ENCODE measurements at places on chromosomes 5 and 9. TPM values are rescaled to one million over a fixed set of nuclear protein-coding genes. Genes with fewer than 3 reads are reported as not detected.

CCNO gene
- 1.3 TPM for total RNA-seq

SH3RF2 gene
- total RNA-seq = 4.5 TPM

PCDHB4 gene
- 6.2 TPM for total RNA-seq

FOXD4 gene
- total RNA-seq = not detected

SLC6A3 gene
- total RNA-seq = 0.30 TPM

ZNF474 gene
- 0.52 TPM for total RNA-seq

DNAH5 gene
- total RNA-seq = 0.36 TPM

HMCN2 gene
- 7.8 TPM for total RNA-seq

SLC25A2 gene
- 1.1 TPM for total RNA-seq

DNA sequence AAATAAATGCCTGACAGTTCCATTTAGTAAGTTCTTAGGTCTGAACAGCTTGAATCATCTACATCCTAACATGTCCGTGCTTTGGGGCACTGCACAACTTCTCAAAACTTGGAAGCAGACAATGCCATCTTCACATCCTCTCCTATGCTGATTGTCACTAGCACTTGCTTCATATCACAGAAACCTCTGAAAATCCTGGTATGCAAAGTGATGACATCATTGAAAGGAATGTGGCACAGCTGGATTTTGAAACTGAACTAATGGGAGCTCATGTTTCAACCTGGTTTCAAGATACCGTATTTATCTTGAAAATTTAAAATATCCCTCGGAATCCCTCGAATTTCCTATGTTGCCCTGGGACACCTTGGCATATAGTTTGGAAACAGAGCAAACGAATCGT is 490.2 kb upstream of the DAP start:
- DNase-seq = no peak

GRCh38 chr5:139825690-139826089 is 30.1 kb downstream of the PSD2 start:
- DNase-seq = peak; percentile 22

GRCh38 chr5:56910210-56910965 is 992 bp downstream of the SETD9 start:
- peak; percentile 79 for DNase-seq

DNA sequence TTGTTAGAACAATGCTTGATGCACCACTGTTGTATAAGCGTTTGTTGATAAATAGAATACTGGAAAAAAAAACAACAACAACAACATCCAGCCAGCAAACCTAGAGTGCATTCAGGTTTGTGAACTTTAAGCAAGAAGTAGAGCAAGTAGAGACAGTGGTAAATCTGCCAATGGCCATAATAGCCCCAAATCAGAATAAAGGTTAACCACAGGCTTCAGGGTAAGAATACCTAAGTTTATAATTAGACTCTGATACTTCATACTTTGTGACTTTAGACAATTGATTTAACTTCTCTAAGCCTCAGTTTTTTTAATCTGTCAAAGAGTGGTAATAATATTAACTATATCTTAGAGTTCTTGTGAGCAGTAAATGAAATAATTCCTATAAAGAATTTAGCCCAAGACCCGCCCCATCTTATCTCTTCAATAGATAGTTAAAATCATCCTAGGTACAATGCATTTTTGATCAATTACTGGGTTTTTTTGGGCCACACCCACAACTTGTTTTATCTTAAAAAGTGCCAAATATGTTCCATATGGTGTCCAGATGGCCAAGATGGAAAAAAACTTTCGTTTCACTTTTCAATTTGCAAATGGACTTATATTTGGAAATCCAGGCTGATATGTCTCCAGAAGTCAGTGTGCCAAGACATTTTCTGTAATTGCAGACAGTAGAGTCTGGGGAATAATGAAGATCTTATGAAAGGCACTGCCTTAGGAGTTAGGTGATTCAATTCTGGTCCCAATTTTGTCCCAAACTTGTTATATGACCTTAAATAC is 24.5 kb upstream of the DPYSL3 start:
- DNase-seq = no peak

GRCh38 chr5:58122157-58122556 is 337.7 kb downstream of the PLK2 start:
- no peak for DNase-seq

DNA sequence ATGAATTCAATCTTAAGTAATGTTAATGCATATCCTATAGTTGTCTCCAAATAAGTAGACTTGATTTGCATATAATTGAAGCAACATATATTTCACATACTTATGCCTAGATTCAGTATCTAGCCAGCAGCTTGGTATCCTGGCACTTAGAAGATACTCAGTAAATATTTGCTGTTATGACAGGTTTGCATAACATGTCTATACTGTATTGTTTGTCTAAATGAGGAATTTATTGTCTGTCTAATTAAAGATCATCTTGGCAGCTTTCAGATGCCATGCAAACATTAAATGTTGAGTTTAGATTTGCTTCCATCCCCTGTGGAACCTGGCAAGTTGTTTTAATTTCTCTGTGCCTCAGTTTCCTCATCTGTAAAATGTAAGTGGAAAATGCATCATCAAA is 9.4 kb downstream of the IQGAP2 start:
- no peak for DNase-seq

GRCh38 chr9:128494108-128494745 is 10.3 kb upstream of the GLE1 start:
- peak; percentile 74 for DNase-seq

- DNase-seq = no peak
These were observed 24.6 kb downstream of the COL5A1 start for GRCh38 chr9:134666208-134666607.

DNA sequence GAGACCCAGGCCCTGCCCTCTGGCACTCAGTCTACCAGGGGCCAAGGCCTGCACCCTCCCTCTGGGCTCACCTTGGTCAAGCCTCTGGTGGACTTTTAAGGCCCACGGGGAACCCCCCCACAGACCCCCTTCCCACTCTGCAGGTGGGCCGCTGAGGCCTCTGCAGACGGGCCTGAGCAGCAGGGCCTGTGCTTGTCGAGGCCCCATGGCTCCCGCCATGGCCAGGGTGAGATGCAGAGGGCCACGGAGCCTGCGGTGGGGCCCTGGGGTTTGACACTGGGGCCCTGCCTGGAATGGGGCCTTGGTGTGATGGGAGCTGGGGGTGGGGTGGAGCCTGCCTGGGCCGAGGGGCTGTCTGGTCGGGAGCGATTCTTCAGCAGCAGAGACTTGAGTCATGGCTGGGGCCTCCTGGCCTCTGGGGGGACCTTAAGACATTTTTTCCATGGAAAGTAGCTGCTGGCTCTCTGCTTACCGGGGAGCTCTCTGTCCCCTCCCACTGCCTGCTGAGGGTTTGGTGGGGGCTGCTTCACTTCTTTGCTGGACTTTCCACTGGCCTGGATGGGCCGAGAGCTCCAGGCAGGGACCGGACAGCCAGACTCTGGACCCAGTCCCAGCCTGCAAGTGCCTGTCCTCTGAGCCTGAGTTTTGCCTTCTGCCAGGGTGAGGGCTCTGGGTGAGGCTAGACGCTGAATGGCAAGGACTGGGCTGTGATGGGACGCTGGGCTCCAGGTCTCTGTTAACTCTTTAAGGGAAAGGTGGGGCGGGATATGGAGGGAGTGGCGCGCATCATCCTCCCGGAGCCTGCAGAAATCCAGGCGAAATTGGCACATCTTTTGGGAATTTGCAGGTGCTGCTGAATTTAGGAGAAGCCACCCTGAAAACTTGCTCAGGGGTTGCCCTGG is 132.2 kb downstream of the RXRA start:
- DNase-seq = peak; percentile 84

DNA sequence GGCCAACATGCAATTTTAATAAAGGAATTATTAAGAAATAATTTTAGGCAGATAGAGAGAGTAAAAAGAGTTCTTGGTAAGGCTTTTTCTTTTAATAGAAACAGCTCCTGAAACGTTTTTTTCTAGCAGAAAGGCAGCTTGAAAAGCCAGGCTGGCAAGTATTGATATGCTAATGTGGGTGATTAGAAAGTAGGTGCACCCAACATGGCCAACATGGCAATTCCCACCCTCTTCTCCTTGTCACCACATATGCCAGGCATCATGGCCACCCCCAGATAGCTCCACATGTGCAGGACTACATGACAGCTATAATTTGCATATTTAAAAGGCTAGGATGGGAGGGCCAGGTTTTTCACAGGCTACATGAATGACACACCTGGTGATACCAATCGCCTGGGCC is 615.2 kb downstream of the PTPRD start:
- DNase-seq = no peak

DNA sequence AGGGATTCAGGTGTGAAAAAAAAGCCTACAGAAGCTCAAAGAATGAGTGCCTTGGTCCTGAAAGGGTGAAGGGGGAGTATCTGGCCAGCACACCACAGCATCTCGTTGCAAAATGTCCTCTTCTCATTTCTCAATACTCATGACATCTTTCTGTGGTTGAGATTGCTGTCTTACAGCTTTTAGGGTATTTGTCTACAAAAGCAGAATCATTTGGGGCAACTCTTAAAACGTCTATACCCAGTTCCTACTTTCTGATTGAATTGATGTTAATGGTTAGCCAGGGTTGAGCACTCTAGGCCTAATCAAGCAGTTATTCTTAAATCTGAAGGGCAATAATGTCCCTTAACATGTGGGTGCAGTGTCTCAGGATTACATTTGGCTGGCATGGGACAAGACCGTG is 21.2 kb upstream of the PCSK5 start:
- no peak for DNase-seq

- DNase-seq = no peak
These were observed 82.3 kb upstream of the TLE4 start for GRCh38 chr9:79489261-79490000.

DNA sequence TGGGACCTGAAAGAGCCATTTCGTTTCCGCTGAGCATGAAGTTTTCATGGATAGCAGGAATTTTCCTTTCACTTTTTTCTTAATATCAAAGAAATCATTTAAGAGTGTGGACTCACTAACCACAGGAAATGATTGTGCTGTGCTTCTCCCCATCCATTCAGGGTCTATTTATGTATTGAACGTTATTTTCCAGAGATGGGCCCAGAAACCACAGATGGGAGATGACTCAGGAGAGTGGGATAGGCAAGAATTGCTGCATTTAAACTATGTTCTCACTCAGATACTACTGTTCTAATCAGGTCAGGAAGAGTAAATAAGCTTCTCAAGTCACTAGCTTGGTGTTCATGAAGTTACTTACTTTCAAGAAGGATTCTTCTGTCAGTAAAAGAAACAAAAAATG is 763.8 kb downstream of the DTWD2 start:
- no peak for DNase-seq

- DNase-seq = peak; percentile 92
These were observed 4.1 kb downstream of the DNAJB5 start for GRCh38 chr9:34993502-34994259.

DNA sequence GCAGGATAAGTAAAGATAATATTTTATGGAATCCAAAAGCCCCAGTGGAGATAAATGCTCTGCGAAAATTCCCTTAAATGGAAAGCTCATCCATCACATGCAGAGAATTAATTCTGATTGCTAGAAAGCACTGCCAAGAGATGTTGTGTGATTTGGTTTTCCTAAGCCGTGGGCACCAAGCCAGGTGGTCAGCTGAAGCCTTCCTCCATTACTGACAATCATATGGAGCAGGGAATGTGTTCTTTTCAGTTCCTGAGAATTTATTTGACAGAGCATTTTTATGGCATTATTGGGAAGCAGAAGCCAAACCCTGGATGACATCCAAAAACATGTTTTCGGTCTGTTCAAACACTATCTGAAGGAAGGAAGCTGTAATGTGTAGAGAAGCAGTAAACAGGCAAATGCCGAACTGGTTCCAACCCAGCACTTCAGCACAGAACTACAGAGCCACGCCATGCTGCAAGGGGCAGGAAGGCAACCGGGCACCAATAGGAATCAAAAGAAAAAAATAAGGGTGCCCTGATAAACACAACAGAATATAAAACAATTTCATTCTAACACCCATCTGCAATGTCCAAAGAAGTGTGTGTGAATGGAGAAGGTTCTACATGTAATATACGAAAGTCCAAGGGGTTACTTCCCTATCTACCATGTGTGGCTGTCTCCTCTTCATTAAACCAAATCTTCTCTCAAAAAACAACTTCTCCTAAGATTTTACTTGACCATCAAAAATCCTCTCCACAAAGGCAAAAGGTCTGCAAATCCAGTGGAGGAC is 12.3 kb downstream of the ARSB start:
- no peak for DNase-seq

- DNase-seq = no peak
These were observed 106.5 kb upstream of the LRRTM2 start for GRCh38 chr5:138981586-138981985.

DNA sequence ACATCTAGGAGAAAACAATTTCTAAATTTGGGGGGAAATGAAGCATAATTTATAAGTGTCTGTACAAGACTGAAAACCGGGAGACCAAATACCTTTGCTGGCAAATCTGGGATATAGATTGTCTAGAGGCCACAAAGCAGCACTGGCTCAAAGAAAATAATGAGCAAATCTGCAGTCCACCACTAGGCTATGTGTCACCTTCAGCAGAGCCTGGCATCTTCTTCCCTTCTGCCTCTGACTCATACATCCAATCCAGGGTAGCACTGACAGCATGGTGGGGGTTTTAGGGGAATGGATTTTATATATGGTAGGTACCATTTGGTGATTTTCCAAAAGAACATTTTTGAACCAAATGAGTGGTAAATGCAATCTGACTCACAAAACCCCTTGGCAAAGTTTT is 12.8 kb downstream of the FAM81B start:
- DNase-seq = no peak

DNA sequence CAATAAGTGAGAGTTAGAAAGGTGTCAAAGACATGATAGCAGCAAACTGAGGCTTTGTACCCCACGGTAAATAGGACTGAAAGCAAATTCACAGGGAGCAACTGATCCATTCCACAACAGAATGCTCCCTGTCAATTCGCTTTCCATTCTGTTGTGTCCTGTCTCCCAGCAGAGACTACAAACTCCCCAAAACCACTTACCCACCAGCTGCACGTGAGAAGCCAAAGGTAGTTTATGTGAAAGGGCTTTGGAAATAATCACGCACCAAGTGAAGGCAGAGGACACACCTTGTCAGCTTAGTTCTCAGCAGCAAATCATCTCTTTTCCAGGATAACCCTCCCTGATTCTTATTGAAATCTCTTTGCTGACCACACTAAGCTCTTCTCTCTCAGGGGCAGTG is 46.6 kb upstream of the IL17B start:
- DNase-seq = no peak

DNA sequence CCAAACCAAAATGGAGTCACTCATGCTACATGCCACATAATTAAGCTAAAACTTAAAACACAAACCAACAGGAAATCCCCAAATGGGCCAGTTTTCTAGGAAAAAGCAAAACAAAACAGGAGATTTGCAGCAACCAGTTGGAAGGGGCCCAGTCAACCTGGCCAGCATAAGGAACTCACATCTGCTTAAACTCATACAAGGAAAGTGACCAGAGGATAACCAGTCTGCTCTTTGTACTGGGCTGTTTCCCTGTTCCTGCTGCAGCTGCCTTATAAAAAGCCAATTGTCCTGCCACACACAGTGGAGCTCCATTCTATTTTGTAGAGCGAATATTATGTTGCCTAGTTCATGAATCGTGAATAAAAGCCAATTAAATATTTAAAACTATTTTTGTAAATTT is 29.5 kb upstream of the PTPDC1 start:
- no peak for DNase-seq

GRCh38 chr9:104608336-104608735 is 2.9 kb upstream of the OR13C2 start:
- no peak for DNase-seq

All from aorta (tissue), 5 donors.